ENCODE measurements at places on chromosomes 13 and 19.

DNA sequence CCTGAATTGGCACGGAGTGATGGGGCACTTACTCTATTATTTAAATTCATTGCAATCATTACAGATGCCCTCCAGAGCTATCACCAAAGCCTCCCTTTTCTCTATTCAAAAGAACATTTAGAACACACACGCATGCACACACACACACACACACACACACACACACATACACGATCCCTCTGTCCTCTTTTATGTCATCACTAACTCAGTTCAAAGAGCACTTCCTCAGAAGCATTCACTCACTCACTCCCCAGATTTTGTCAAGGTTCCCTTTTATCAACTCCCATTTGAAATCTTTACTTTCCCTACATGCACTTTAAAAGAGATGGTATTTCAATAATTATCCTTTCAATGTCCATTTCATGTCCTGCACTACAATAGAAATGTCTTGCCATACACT is 22.4 kb upstream of the IGFL4 start:
- DNase-seq: no peak

DNA sequence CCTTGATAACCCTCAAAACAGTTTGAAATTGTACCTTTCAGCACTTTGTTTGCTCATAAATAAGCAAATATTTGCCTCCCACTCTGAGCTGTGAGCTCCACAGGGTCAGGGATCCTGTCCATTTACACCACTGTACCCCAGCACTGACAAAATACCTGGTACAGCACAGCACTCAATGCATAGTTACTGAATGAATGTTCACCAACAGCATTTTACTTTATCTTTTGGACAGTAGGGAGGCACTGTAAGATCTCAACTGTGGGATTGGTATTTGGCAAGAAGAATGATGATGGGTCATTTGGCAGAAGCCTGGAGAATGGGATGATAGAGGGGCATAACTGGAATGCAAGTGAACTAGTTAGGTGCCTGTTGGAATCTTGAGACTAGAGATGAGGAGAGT is 127.2 kb upstream of the ARGLU1 start:
- no peak for DNase-seq

- DNase-seq: peak; percentile 55
Observed at GRCh38 chr13:52405767-52406494, at the start of gene THSD1. Gene THSD1, minus strand, starts transcription at chr13:52406172. Its CDS starts 3,572 bp downstream, at chr13:52402600.

GRCh38 chr19:16778796-16779411 is 50.3 kb upstream of the SIN3B start:
- DNase-seq: peak; percentile 71

GRCh38 chr19:39375929-39376328 is 15.0 kb downstream of the PAF1 start:
- DNase-seq: no peak

GRCh38 chr13:21075379-21076249 is 14.2 kb upstream of the LATS2 start:
- DNase-seq: peak; percentile 78
